ENCODE measurements at places on chromosomes 6 and 20.

GRCh38 chr6:85669735-85670194, 27.1 kb upstream of the SYNCRIP start:
- DNase-seq, result no peak

GRCh38 chr6:40387127-40387870, 199.9 kb downstream of the LRFN2 start:
- no peak for DNase-seq

GRCh38 chr20:44036441-44036840, 121.8 kb downstream of the TOX2 start:
- DNase-seq, result no peak

DNA sequence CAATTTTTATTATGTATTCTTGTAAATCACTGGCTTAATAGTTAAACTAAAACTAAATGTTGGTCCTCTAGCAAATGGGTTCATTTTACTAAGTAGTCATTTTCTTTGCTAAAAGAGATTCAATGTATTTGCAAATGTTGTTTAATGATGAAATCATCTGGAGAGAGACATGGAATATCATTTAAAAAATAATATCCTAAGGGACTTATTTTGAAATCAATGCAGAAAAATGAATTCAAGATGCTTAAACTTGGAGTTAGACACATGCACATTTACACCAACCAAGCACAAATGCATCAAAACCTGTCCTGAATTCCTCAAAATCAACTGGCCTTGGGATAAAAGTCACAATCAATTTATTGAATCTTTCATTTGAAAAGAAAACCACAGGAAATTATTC, 165.0 kb upstream of the RNF217 start:
- DNase-seq, result no peak

- DNase-seq, result no peak
These were observed 4.7 kb downstream of the ADGRF5 start for GRCh38 chr6:46917002-46917545.

DNA sequence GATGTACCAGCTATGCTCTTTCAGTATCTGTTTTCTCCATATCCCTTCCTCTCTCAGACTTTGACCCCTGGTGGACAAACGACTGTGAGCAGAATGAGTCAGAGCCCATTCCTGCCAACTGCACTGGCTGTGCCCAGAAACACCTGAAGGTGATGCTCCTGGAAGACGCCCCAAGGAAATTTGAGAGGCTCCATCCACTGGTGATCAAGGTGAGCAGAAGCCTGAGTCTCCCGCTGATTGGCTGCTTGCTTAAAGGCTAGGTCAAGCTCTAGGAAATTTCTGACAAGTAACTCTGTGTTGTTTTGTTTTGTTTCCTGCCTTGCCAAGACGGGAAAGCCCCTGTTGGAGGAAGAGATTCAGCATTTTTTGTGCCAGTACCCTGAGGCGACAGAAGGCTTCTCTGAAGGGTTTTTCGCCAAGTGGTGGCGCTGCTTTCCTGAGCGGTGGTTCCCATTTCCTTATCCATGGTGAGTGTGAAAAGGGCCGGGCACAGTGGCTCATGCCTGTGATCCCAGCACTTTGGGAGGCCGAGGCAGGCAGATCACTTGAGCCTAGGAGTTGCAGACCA, 28.6 kb downstream of the C6orf89 start:
- DNase-seq, result no peak

Data from activated CD8-positive, alpha-beta memory T cell treated with anti-CD3 and anti-CD28 coated beads for 4 hours (primary cell).